ENCODE measurements at places on chromosomes 5 and 9. TPM values are rescaled to one million over a fixed set of nuclear protein-coding genes. Genes with fewer than 3 reads are reported as not detected.

The SNX18 gene
- 17.9 TPM for total RNA-seq

The C9orf85 gene
- 29.3 TPM for total RNA-seq

The FSD1L gene
- total RNA-seq: 19.8 TPM

The TSSK1B gene
- not detected for total RNA-seq

The STING1 gene
- total RNA-seq: 0.19 TPM

The CYFIP2 gene
- 125 TPM for total RNA-seq

The ACTBL2 gene
- not detected for total RNA-seq

The FGF1 gene
- total RNA-seq: not detected

The DPYSL3 gene
- total RNA-seq: 414 TPM

Measured in neural progenitor cell (in vitro differentiated cells).